ENCODE measurements at places on chromosomes 1 and 21.

GRCh38 chr1:221939607-221940006 is 197.7 kb upstream of the DUSP10 start:
- DNase-seq = no peak

DNA sequence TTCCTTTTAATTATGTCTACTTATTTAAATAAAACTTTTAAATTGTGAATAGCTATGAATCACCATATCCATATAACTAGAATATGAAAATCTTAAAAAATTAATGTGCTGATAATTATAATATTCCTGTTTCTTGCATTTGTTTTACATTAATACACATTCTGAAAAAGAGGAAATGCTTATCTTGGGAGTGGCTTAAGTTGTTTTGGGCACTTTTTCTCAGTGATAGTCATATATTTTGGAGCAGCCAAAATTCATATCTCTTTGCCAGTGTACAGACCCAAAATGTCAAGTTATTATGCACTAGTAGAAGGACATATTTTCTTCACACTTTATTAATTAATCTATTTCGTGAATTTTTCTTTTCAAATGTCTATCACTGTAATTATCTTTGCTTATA is 838.5 kb downstream of the USP25 start:
- no peak for DNase-seq

- no peak for DNase-seq
These were observed 16.9 kb downstream of the MACO1 start for GRCh38 chr1:25447547-25447946.

GRCh38 chr1:61202854-61203598 is 120.7 kb downstream of the NFIA start:
- DNase-seq = no peak

GRCh38 chr1:165841582-165842017 is 14.2 kb downstream of the UCK2 start:
- no peak for DNase-seq

GRCh38 chr1:22739648-22740385 is 29.2 kb downstream of the EPHB2 start:
- no peak for DNase-seq

GRCh38 chr1:85563139-85563538 is 17.4 kb upstream of the CCN1 start:
- no peak for DNase-seq

DNA sequence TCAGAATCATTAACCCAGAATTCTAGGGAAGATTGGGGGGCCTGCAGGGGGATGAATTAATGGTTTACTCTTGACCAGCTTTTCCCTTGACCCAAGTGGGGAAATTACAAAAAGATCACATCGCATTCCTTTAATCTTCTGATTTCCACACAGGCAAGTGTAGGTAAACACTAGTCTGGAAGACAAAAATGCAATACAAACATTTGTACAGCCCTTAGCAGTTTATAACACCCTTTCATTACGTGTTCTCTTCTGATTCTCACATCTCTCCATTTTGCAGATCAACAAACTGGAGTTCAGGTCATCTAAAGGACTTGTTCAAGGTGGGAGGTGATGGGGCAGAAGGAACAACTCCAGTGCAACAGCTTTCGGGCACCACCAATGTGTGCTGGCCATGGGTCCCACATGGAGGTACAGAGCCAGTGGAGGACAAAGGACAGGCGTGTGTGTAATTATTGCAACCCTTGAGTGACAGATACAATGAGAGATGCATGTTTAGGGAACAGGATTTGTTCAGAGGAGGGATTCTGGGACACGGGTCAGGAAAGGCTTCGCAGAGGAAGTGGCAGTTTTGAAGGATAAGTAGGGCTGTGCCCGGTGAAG is 20.4 kb downstream of the ATF3 start:
- no peak for DNase-seq

DNA sequence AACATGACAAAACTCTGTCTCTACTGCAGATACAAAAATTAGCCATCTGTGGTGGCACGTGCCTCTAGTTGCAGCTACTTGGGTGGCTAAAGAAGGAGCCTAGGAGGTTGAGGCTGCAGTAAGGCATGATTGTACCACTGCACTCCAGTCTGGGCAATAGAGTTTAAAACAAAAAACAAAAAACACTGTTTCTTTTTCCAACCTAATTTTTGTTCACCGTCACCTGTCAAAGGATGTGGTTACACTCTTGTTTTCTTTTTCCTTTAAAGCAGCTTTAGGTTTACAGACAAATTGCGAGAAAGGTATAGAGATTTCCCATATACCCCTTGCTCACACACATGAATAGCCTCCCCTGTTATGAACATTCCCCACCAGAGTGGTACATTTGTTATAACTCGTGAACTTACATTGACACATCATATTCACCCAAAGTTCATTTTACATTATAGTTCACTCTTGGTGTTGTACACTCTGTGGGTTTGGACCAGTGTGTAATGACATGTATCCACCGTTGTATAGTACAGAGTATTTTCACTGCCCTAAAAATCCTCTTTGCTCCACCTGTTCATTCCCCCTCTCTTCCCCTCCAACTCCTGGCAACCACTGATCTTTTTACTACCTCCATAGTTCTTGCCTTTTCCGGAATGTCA is 26.2 kb downstream of the SMG7 start:
- DNase-seq = no peak

GRCh38 chr1:193417403-193417802 is 231.0 kb upstream of the B3GALT2 start:
- no peak for DNase-seq

GRCh38 chr1:193476748-193477147 is 290.3 kb upstream of the B3GALT2 start:
- DNase-seq = no peak

DNA sequence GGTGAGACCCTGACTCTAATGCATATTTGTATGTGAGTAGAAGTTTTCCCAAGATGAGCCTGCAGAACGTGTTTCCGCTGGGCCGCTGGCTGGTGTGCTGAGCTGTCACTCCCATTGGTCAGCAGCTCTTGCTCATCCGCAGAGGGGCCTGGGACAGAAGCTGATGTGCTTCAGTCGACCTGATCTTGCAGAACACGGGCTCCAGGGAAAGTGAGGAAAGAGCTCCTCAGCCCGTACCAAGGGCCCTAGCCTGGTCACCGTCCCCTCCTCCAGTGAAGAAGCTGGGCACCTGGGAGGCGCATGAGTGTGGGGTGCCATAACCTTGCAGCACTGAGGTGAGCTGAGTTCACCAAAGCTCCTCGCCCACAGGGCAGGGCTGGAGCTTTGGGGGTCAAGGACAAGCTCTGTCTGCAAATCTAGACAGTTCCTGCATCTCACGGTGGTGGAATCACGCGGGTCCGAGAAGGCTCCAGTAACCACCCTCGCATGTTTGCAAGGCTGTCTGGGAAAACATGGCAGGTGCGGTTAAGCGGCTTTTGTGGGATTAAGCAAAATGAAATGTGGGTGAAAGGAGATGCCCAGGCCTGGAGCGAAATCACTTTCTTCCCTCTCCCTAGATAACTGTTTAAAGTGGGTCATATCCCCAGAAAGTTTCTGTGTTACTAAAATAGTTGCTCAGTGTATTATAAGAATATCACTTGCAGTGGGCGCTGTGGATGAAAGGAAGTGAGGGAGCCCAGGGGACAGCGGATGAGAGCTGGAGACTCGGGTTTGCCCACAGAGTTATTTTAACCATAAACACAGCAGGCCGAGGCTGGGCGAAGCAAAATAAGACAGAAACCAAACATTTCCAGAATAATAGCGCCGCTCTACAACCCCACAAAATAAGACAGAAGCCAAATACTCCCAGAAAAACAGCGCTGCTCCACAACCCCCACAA is 33.1 kb upstream of the LRRC3 start:
- no peak for DNase-seq

- DNase-seq = no peak
These were observed 516.6 kb downstream of the SMYD3 start for GRCh38 chr1:245990315-245991022.

DNA sequence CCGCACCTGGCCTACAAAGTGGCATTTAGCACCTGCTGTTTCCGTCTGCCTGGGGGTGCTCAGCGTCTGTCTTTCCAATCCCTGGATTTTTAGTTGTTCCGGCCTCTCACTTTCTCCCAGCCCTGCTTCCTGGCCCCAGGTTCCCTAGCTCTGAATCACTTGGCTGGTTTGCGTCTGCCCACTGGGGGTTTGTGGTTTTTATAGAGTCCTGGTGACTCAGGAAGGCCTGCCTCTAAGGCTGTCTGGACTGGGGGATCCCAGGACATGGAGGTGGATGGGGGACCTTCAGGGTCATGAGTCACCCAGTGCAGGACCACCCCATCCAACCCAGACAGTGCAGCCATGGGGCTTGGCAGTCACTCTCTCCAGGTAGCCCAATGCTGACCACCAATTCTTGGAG is 53.5 kb downstream of the MRPL37 start:
- no peak for DNase-seq

DNA sequence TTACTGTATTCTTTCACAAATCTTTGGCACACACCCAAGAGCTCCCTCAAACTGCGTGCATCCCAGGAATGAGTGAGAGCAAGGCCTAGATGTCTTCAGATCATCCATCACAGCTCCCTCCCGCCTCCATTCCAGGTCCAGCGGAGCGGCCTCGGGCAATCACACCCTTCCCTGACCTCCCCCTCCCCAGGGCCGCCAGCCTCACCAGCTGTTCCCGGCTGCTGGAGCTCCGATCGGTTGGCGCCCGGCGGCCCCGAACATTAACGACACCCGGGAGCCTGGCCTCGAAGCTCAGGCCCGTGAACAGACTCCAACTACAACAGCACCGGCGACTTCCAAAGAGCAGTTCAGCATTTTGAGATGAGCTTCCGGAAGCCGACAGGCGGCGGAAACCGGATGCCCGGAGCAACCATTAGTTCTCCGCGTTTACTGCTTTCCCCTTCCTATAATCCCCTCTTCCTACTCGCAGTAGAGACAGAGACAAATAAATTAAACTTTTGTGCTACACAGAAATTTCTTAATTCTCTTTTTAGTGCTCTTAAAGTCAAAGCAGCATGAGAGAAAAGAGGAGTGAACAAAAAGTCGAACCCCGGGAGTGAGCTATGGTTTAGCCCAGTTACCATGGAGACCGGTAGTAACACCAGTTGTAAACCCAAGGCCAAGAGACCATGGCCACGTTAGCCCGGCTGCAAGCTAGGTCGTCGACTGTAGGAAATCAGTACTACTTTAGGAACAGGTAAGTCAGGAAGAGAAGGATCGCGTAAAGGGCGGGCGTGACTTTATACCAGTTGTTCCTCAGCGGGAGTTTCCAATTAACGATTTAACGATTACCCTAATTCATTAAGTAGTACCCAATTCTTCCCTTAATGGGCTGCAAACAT is at the start of the genes GPATCH2 and SPATA17:
GPATCH2 (minus strand) TSS at position 380 of the 881 bp plus-strand sequence; CDS start at position 261, 119 bp downstream.
SPATA17 (plus strand) TSS at position 634 of the 881 bp plus-strand sequence; CDS start at position 669, 35 bp downstream.
- DNase-seq = peak; percentile 60

GRCh38 chr1:179882253-179883039 is at the start of gene TOR1AIP1:
Gene TOR1AIP1 (plus strand): TSS chr1:179882285. CDS start chr1:179882503, 218 bp downstream.
- peak; percentile 93 for DNase-seq

DNA sequence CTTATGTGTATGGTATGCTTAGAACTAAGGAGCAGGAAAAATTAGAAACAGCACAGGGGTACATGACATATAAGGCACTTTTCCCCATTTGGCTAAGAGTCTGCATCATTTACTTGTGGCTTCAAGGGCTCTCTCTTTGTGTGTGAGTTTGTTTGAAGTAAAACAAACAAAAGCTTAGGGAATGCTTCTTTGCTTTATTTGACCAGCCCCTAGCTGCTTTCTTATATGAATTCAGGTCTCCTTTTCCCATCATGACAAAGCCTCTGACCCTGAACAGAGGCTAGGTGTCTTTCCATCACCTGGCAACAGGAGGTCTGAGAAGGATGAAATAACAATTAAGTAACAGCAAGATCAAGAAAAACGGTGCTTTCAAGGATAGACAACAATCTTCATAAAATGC is 643.8 kb upstream of the ADGRL2 start:
- no peak for DNase-seq

DNA sequence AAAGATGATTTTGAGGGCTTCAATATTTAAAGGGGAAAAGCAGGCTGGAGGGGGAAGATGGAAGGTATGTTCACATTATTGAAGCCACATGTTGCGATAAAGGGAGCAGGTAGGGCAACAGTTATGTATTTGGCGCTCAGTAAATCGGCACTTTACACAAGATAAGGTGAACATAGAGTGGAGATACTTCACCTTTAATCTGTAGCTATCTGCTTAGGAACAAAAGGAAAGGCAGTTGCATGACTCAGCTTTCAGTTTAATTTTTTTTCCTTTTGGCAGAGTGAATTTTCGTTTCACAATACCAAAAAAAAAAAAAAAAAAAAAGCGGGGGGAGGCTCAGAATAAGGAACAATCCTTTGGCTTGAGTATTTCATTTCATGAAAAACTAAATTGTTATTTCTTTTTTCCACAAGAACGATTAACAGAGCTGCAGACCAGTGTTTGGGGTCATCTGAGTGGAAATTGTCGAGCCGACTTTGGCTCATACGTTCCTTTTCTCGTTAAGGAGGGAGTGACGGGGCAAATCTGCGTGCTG is 1.1 kb upstream of the COQ8A start:
- DNase-seq = no peak

DNA sequence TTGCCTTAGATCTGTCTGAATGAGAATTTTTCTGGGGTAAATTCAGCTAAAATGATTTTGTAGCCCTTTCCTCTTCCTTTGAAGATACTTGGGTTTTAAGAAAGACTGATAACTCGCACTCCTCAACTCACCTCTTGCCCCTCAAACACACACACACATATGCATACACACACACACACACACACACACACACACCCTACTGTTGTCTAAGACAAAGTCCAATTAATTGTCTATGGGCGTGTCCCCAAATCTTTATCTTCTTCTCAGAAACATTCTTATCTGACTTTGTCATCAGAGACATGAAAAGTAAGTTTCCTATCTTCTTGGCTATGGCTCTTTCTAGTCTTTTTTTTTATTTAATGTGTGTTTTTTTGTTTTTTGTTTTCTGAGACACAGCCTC is 36.1 kb upstream of the SMYD2 start:
- no peak for DNase-seq

DNA sequence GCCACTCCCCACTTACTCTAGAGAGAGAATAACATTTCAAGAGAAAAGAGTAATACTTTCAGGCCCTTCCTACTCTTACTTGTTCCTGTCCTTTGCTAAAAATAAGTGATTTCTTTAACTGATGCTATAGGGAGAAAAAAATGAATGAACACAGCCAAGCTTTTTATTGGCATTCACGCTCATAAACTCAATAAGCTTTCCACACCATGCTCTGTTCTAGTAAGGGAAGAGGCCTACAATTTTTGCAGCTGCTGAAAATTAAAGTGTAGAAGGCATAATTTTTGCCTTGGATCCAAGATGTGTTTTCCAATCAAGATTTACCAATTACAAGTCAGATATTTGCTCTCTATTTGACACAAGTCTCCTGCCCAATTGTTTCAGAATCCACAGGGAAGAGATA is 188.1 kb upstream of the RGS18 start:
- no peak for DNase-seq

DNA sequence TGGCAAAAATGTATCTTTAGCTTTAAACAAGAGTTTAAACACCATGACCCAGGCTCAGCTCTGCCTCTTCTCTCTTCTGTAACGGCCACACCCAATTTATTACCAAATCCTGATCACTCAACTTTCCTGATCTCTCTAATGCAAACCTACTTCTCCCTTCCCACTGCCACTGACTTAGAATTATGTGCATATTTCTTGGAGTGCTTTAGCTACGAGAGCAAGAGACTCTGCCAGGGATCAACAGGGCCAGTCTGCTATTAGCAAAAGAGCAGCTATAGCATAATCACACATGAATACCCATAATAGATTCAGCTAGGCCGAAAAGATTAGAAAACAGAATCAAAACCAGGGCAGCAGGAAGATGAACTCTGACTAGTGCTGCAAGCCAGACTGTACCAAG is 215.5 kb downstream of the MRPL39 start:
- DNase-seq = no peak

Data from stimulated activated CD4-positive, alpha-beta T cell treated with anti-CD3 and anti-CD28 coated beads, Interleukin-1b, Interleukin-23, amount 100 ng/mL, for 4 hours (primary cell).